ENCODE measurements at places on chromosomes 5 and 9. TPM values are rescaled to one million over a fixed set of nuclear protein-coding genes. Genes with fewer than 3 reads are reported as not detected.

DNA sequence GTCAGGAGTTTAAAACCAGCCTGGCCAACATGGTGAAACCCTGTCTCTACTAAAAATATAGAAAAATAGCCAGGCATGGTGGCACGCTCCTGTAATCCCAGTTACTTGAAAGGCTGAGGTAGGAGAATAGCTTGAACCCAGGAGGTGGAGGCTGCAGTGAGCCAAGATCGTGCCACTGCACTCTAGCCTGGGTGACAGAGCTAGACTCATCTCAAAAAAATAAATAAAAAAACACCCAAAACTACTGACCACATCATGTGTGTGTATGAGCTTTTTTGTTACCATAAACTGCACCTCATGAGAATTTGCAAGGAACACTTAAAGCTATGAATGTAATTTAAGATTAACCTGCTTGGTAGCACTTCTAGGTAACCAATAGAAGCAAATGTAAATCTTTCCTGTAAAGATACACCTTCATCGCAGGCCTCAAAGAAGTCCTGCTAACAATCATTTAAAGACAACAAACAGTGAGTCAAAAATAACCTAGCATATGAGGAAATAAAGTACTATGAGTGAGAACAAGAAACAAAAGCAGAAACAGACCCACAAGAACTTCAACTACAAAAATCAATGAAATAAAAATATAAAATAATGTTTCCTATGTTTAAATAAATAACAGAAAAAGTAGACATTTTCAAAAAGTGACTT, 13.0 kb downstream of the SLC38A9 start:
- DNase-seq = no peak

GRCh38 chr5:143235423-143235822, 168.1 kb downstream of the NR3C1 start:
- DNase-seq = no peak

DNA sequence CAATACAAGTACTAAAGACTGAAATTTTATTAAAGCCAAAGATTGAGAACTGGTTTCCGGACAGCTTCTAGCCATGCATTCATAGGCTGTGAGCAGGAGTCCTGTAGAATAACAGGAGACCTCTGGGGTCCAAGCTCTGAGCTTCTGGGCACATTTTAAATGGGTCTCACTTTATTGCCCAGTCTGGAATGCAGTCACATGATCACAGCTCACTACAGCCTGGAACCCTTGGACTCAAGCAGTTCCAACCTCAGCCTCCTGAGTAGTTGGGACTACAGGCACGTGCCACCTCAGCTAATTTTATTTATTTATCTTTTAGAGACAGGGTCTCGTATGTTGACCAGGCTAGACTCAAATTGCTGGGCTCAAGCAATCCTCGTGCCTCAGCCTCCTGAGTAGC, 15.4 kb downstream of the CDKN2AIPNL start:
- DNase-seq = no peak

Gene IFNB1
- not detected for total RNA-seq

GRCh38 chr9:28770827-28771226, 1197.5 kb upstream of the C9orf72 start:
- DNase-seq = no peak

Gene GABRP
- 9.9 TPM for total RNA-seq

Gene SLC6A7
- total RNA-seq = not detected

DNA sequence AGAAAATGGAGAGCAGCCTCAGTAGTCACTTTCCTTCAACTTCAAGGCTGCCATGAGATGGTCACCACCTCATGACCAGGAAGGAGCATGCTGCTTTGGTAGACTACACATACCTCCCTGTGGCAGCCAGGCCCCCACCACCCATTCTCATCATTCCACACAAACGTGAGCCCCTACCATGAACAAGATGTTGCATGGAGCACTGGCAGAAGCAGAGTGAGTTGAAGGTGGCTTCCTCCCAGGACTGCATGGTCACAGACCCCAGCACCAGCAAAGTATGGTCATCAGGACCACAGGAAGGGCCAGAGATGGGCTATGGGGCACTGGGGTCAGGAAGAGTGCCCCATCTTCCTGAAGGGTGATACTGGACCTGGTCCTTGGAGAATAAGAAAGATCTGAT, 65.5 kb upstream of the FOXE1 start:
- DNase-seq = no peak

Gene GFRA3
- total RNA-seq = 1.3 TPM

Gene AFAP1L1
- 6.9 TPM for total RNA-seq

DNA sequence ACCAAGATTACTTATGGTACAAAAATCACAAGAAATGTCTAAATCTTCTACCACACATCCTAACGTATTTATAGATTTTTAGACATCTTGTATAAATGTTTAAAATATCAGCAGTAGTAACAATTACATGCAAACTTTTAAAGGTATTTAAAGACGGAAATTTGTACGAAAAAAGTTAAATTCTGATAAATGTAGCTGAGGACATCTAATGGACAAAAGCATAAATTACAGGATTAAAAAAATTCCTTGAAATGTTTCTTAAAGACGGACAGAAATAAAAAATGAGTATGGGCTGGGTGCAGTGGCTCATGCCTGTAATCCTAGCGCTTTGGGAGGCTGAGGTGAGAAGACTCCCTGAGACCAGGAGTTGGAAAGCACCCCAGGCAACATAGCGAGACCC, 15.8 kb downstream of the ERCC8 start:
- DNase-seq = no peak

Gene TBC1D9B
- total RNA-seq = 64.9 TPM

DNA sequence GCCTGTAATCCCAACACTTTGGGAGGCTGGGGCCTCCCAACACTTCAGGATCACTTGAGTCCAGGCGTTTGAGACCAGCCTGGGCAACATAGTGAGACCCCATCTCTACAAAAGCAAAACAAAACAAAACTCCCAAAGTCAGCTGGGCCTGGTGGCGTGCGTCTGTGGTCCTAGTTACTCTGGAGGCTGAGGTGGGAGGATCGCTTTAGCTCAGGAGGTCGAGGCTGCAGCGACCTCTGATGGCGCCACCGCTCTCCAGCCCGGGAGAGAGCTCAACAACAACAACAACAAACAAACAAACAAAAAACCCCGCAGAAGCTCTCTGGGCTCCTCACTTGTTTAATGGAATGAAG, 528 bp downstream of the ACOT12 start:
- no peak for DNase-seq

- no peak for DNase-seq
Observed at GRCh38 chr5:171537070-171537849, 117.8 kb downstream of the FGF18 start.

DNA sequence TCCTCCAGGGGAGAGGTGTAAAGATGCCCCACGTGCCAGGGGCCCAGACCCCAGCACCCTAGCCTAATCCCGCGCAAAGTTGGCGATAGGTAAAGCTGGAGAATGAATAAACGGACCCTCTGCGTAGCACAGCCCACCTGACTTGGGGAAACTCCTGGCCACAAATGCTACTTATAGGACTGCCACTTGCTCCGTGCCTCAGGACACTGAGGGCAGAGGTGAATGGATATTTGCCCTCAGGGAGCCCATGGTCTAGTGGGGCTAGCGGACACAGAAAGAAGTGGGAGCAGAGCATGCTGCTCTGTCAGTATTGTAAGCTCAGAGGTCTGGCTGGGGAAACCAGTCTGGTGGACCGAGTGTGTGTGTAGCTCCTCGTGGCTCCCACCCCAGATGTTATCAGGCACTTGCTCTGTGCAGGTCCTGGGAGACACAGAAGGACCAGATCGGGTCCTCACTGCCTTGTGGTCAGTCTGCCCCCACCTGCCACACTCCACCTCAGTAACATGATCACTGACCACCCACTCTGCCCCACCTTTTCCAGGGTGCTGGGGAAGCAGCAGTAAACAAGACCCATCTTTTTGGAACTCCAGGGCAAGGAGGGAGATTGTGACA, 841 bp downstream of the GRK6 start:
- DNase-seq = no peak

Gene NR2F1
- 0.34 TPM for total RNA-seq
